ENCODE measurements at places on chromosomes 16 and 17.

- no peak for DNase-seq
These were observed 167.4 kb upstream of the CACNG3 start for GRCh38 chr16:24088767-24089166.

GRCh38 chr16:27795992-27796614, 246.2 kb downstream of the KATNIP start:
- DNase-seq, result no peak

DNA sequence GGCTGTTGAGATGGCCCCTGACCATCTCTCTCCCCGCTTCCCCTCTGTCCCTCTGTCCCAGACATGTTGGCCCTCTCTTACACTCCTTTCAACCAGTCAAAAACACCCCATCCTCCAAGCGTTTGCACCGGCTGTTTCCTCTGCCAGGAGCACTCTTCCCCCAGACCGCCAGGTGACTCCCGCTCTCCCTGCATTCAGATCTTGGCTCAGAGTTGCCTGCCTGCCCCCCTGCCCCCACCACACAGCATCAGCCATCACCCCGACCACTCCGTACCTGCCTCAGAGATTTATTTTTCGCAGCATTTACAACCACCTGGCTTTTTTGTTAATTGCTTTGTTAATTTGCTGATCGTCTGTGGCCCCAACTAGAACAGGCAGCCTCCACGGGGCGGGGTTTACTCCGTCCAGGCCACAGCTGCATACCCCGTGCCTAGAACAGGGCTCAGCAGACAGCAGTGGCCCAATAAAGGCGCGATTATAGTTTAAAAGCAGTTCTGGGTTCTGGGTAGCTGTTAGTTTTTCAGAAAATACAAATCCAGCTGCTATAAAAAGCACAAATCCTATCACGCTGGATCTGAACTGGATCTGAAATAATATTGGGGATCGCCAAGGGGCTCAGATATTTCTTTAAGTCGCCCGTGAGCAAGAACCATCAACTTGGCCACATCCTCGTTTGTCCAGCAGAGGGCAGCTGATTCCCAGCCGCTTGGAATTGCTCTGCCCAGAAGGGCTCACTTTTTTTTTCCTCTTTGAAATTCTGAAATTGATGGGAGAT, 173.6 kb downstream of the IRF8 start:
- no peak for DNase-seq

GRCh38 chr17:19537111-19537510, 3.5 kb downstream of the SLC47A1 start:
- DNase-seq, result no peak

- DNase-seq, result no peak
These were observed 502 bp downstream of the FAAP100 start for GRCh38 chr17:81551458-81552243.

DNA sequence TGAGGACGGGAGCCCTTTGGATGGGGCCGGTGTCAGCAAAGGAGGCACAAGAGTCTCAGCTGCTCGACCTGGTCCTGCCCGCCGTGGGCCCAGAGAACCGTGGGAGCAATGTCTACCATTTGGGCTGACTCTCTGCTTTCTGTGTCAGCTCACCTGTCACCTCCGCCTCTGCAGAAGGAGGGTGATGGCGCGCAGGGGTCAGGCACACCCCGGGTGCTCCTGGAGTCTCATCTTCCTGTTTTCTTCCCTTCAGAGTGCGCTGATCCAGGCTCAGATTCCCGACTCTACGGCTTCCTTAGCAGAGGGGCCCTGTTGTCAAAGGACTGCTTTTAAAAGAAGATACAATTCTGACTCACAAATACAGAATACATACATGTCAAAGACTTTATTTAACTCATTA, 167.1 kb downstream of the BANP start:
- DNase-seq, result no peak

- peak; percentile 22 for DNase-seq
These were observed 23.0 kb downstream of the SLC35G3 start for GRCh38 chr17:35170968-35171771.

DNA sequence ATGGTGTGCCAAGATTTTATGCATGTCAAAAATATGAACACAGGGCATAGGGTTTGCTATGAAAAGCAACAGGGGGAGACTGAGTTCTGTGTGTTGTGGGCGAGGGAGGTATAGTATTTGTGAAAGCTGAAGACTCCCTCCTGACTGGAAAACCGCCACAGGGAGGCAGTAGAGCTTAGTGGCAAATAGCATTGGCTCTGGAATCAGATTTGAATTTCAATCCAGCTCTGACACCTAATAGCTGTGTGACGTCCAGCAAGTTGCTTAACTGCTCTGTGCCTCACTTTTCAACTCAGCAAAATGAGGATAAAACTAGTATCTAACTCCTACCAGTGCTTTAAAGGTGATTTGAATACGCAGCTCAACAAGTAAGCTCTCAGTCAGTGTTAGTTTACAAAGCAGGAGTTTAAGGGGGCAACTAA, 22.0 kb downstream of the KPNA2 start:
- DNase-seq, result peak; percentile 23

GRCh38 chr16:4090351-4090851, 25.8 kb downstream of the ADCY9 start:
- DNase-seq, result no peak

Data from T-helper 17 cell (primary cell).